ENCODE measurements at places on chromosomes 12 and 14.

GRCh38 chr12:104536841-104537240 lies 80.1 kb downstream of the CHST11 start:
- no peak for DNase-seq

GRCh38 chr12:1820191-1820895 lies at the start of gene LRTM2:
LRTM2 (plus strand) TSS chr12:1820565; CDS start chr12:1828149, 7,584 bp downstream.
- DNase-seq: no peak

GRCh38 chr14:87643005-87643404 lies 350.0 kb downstream of the GALC start:
- no peak for DNase-seq

- DNase-seq: no peak
Measured at GRCh38 chr12:113002676-113003075, 24.4 kb downstream of the OAS2 start.

- no peak for DNase-seq
Measured at GRCh38 chr12:92134638-92135274, 10.9 kb downstream of the BTG1 start.

- no peak for DNase-seq
Measured at GRCh38 chr12:84136862-84137367, 775.7 kb downstream of the SLC6A15 start.

DNA sequence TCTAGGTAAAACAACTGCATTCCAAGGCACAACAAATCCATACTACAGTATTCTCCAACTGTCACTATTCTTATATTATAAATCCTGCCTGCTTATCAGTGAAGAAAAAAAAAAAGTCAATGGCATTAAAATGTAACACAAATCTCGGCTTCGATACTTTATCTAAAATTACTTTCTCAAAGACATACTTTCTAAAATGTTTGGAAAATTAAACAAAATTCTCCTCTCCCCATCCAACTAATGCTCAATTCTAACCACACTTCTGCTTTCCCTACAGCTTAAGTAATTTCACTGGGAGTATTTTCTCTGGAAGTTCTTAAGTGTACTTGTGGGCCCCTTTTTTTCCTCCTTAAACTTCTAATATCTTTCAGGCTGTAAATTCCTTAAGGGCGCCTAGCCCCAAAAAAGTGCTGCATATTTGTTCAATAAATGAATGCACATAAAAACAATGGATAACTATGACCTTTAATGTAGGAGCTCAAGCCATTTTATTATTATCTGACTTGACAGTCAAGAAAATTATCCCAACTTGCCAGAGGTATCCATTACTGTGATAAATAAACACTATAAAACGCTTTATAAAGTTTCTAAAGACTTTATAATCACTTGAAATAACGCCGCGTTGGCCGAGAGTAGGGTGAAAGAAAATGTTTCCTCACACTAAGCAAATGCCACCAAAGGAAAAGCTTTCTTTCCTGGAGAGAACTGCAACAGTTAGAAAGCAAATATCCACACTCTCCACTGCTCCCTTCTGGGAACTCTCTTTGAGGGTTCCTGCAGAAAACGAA lies 977 bp downstream of the HEATR5A start:
- DNase-seq: no peak

DNA sequence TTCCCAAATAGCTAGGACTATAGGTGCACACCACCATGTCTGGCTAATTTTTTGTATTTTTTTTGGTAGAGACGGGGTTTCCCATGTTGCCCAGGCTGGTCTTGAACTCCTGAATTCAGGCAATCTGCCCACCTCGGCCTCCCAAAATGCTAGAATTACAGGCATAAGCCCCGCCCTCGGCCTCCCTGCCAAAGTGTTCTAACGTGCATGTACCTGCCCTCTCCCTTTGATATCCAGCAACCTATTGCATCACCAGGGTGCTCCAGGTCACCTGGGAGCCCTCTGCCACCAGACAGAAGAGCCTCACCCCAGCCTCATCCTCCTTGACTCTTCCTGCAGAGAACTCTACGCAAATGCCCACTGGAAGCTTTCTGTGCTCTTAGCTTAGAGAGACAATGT lies 2.2 kb upstream of the EML1 start:
- DNase-seq: no peak

DNA sequence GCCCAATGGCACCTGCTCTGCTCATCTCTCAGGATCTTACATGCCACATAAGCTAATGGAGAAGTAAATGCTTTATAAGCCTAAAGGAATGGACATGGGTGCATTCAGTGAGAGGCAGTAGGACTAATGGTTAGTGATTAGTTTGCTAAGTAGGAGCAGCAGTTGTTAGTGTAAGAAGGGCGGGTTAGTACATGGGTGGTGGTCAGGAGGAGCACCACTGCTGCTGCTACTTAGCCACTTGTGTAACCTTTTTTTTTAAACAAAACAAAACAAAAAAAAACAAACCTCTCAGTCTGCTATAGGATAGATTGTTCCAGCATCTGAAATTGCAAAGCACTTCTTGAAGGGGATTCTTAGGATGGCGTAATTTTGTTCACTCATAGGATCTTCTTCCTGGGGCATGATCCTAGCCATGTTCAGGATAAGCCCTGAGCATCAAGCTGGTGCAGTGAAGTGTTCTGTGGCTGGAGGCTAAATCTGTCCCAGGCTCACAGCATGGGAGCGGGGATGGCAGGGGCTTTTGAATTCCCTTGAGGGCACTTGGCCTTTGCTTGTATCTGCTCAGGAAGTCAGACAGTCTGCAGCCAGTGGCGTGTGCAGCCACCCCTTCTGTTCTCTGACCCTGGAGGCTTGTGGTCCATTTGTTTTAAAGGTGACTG lies 63.6 kb downstream of the CHST11 start:
- DNase-seq: no peak

DNA sequence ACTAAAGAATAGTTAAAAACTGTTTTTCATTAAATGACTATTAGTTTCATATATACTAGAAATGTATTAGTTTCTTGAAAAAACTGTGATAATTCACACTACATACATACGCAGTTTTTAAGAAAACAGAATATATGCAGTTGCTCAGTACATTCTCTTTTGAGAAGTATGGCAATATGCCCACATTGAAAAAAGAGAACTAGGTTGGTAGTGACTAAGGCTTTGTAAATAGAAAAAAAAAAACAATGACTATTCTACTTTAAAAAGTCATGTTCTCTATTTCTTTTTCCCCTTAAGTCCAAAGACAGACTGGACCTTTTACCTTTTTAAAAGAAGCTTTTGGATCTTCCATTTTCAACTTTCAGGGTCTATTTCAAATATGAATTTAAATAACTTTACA lies 25.0 kb downstream of the SNX6 start:
- DNase-seq: no peak

- DNase-seq: no peak
Measured at GRCh38 chr12:124110372-124110883, 137.4 kb downstream of the ZNF664 start.

- no peak for DNase-seq
Measured at GRCh38 chr12:26121323-26122060, 3.3 kb downstream of the BHLHE41 start.

GRCh38 chr14:105348169-105348944 lies 33.8 kb downstream of the PACS2 start:
- DNase-seq: no peak

GRCh38 chr12:32151552-32151951 lies 44.9 kb downstream of the BICD1 start:
- DNase-seq: no peak

DNA sequence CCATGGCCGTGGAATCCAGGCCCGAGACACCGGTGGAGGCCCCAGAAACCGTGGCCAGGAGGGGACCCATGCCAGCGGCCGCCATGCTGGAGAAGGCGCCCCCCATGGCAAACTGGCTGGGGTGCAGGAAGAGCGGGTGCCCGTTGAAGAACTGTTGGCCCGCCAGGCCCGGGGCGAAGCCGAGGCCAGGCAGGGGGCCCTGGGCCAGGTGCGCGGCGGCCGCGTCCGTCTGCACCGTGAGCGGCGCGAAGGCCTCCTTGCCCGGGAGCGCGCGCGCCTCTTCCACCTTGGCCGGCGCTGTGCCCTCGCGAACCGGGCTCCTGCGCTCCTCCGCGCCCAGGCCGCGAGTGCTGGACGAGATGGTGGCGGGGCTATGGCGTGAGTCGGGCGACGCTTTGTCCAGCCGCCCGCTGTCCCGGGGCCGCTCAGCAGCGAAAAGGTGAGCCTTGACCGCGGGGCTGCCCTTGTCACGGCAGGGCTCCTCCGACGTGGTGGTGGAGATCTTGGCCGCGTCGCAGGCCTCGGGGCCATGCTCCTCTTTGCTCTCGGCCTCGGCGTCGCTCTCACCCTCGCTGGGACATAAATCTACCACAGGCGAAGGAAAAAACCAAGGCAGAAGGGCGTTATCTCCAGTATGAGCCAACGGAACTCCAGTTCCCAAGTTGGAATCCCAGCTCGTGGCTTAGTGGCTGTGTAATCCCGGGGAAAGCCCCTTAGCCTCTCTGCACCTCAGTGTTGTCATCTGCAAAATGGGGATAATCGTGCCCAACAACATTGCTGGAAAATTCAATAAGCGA lies 9.5 kb downstream of the TBX3 start:
- DNase-seq: no peak

DNA sequence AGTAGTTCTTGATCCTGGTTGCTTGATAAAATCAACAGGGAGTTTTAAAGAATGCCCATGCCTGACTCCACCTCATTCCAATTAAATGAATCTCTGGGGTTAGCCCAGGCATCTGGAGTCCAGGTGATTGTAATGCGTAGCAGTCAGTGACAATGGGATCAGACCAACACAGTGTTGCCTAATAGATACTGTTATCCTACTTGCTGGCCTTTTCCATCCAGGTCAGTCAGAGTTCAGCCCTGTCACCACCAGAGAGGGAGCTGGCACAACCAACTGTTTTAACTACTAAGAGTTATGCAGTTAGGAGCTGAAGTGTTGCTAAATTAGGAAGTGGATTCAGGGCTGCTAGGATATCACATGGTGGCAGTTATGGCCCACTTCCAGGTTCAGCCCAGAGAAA lies 107.1 kb downstream of the GPR135 start:
- DNase-seq: no peak

GRCh38 chr14:75752907-75753594 lies 92.0 kb downstream of the TTLL5 start:
- no peak for DNase-seq

DNA sequence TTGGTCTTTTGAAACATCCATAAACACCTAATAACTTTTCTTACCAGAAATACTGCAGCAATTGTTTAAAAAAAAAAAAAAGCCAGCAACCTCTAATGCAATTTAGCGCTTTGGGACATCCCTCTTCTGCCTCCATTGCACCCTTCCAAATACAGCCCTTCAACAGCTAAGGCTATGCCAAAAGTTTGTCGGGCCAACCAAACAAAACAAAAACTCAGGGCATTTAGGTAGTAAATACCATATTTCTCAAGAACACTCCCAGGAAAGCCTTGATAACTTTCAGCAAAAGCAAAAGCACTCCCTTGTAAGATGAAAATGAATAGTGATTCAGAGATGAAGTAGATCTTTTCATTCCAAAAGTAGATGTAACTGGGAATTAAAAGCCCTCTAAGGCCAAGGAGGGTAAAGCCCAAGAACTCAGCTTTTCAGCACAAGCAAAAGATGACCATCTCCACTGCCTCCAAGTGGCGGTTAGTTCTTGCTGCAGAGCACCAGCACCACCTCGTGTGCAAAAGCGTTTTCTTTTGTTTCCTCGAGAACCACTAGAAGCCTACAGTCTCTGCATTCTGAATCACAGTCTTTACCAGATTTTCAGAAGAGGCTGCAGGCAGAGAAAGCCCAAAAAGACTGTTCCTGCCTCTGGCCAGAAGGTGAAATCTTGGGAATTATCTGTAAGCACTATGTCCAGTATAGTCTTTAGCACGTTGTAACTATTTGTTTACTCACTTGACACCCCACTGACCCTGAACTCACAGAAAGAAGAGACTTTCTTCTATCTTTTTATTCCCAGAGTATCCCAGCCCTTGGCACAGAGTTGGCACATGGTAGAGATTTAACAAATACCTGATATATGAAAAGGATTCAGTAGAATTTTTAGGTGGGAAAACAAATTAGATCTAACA lies 53.1 kb downstream of the SIX6 start:
- no peak for DNase-seq

GRCh38 chr14:30638926-30639325 lies 16.8 kb downstream of the SCFD1 start:
- no peak for DNase-seq

DNA sequence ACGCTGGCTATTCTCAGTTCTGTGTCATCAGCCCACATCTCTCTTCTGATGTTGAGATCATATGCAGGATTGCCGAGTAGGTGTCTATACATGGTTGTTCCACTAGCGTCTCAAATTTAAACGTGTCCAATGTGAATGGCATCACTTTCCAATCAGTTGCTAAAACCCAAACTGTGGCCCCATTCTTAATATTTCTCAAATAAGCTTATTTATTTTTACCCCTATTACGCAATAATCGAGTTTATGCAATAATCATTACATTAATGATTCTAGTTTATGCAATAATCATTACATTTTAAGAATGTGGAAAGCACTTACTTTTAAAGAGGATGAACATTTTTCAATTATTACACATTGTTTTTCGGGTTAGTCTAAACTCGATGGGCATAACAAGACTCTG lies 47.8 kb downstream of the ACSS3 start:
- DNase-seq: no peak
